ENCODE measurements at places on chromosomes 6 and 20.
A peak's percentile ranks its signal among the peaks of the same experiment; 100 is the strongest.

GRCh38 chr6:111942561-111942960 lies 69.3 kb upstream of the FYN start:
- H3K4me1 ChIP-seq: no peaks in the 10 kb centered on the region
- DNase-seq: no peak
- H3K27ac ChIP-seq: no peak overlapping the region
- peaks cover 6% of the 10 kb centered on the region for H3K27me3 ChIP-seq
- no peak overlapping the region for H3K4me3 ChIP-seq

GRCh38 chr6:9511157-9511556 lies 903.7 kb downstream of the TFAP2A start:
- no peaks in the 10 kb centered on the region for H3K27me3 ChIP-seq
- no peaks in the 10 kb centered on the region for H3K36me3 ChIP-seq

DNA sequence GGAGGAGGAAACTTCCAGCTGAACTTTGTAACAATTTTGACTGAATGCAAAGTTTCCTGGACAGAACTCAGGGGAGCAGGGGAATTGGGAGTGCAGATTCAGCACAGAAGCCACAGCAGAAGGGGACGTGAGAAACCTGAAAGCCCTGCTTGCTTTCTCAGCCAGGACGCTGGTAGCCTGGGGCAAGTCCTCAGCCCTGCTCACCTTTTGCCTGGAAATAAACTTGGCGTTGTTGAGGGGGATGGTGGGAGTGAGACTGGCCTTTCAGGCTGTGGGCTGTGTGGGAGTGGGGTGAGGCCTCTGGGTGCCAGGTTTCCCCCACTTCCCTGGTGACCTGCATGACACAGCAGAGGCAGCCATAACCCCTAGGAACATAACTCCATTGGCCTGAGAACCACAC lies 238.1 kb upstream of the HS3ST5 start:
- H3K4me3 ChIP-seq: no peak overlapping the region
- H3K27me3 ChIP-seq: no peaks in the 10 kb centered on the region
- no peak for DNase-seq
- H3K27ac ChIP-seq: no peak overlapping the region

DNA sequence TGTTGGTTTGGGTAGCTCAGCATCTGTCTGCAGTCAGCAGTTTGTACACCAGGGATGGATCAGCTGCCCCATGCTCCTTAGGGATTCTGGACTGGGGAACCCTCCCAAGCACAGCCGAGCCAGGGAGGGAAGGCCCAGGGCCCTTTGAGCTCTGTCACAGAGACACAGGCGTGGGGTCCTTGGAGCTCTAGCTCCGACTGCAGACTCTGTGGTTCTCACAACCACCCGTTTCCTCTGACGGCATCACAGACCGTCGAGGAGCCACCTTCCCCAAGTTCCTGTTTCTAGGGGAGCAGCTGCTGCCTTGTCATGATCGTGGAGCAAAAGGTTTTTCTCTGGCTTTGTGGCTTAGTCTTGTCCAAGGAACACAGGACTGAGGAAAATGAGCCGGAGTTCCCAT lies at the start of gene SLA2:
Gene SLA2, minus strand, starts transcription at position 199 of the 400 bp plus-strand sequence. CDS start 4,861 bp downstream, outside the sequence.
- H3K27ac ChIP-seq: no peak within 1 kb of the TSS
- no peak within 1 kb of the TSS for H3K4me3 ChIP-seq
- H3K27me3 ChIP-seq: no peaks in the 10 kb centered on the region
- H3K4me1 ChIP-seq: peaks cover 9% of the 10 kb centered on the region
- DNase-seq: no peak

- H3K4me3 ChIP-seq: no peak overlapping the region
- H3K27me3 ChIP-seq: no peaks in the 10 kb centered on the region
- peaks cover 4% of the 10 kb centered on the region for H3K36me3 ChIP-seq
- no peak overlapping the region for H3K27ac ChIP-seq
- no peak for DNase-seq
Measured at GRCh38 chr20:32285621-32286371, 8.3 kb downstream of the KIF3B start.

- H3K4me3 ChIP-seq: no peak overlapping the region
Measured at GRCh38 chr6:12709116-12709515, 7.5 kb upstream of the PHACTR1 start.

DNA sequence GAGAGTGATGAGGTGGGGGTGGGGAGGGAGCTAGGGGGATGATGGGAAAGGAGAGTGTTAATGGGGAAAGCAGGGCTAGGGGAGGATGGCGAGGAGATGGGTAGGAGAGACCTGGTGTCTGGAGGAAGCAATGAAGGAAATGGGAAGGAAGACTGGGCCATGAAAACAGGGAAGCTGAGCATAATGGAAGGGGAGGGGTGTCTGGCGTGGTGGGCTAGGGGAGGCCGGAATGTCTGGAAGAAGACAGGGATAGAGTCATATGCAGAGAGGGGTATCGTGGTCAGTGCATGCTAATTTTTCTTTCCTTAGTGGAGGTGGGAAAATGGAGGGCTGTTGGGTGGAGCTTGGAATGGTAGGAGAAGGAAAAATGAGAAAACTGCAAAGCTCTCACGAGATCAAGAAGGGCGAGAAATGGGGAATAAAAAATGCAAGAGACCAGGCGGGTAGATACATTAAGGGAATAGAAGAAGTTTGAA lies 423 bp downstream of the KLHDC3 start:
- H3K36me3 ChIP-seq: peaks cover 17% of the 10 kb centered on the region
- H3K4me3 ChIP-seq: peak overlapping the region; percentile 95
- DNase-seq: no peak
- H3K27me3 ChIP-seq: no peaks in the 10 kb centered on the region

DNA sequence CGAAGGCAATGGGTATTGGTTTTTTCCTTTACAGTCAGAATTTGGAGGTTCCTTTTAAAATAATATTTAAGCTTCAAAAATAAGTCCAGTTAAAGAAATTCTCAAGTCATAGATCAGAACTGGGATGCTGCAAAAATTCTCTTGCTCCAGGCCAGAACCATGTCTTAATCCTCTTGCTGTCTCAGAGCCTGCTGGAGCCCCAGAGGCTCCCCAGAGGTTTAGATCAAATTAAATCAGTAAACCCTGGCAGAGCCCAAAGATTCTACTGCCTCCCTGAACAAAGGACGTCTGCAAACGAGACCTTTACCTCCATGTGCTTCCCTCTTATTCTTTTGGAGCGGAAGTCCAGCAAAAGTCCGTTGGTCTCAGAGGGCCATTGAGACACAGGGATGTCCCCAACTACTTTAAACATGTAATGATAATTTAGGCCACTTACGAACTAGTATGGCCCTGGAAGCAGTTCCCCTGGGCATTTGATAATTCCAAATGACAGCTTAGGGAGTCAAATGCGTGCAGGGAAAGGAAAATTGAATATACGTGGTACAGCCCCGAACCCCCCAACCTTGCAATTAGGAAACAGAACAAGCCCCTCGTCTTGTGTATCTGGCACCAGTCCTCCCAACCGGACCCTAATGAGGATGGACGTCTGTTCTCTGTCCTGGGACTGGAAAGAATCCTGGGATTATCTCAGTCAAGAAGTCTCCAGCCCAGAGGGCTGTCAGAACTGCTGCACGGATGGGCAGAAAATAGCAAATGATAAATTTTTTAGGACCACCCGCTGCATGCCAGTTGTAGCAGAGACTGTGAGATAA lies 31.5 kb downstream of the SULF2 start:
- H3K4me3 ChIP-seq: no peak overlapping the region
- H3K27me3 ChIP-seq: peaks cover 7% of the 10 kb centered on the region
- no peak overlapping the region for H3K27ac ChIP-seq
- no peak for DNase-seq
- H3K36me3 ChIP-seq: no peaks in the 10 kb centered on the region
- no peaks in the 10 kb centered on the region for H3K4me1 ChIP-seq

DNA sequence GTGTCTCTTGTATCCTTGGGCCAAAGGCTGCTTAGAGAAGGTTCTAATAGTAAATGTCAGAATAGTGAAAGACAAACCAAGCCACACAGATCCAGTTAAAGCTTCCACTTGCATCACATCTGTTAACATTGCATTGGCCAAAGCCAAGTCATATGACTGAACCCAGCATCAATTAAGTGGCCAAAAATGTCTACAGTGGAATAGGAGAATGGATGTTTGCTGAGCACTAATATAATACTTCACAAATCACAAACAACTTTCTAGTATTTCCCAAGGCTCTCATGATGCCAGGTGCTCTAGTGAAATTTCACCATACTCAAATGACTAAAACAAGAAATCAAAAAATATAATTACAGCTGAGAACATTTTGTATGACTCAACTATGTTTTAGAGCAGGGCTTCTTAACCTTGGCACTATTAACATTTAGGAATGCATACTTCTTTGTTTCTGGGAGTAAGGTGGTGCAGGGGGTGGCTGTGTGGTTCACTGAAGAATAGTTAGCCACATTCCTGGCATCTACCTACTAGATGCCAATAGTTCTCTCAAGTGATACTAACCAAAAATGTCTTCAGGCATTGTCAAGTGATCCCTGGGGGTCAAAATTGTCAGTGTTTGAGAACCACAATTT lies 148.0 kb upstream of the SPTLC3 start:
- no peaks in the 10 kb centered on the region for H3K27me3 ChIP-seq
- DNase-seq: no peak
- no peak overlapping the region for H3K27ac ChIP-seq
- H3K4me1 ChIP-seq: no peaks in the 10 kb centered on the region
- no peaks in the 10 kb centered on the region for H3K36me3 ChIP-seq

- no peaks in the 10 kb centered on the region for H3K4me1 ChIP-seq
- DNase-seq: no peak
- H3K27ac ChIP-seq: no peak overlapping the region
- H3K27me3 ChIP-seq: no peaks in the 10 kb centered on the region
- no peak overlapping the region for H3K4me3 ChIP-seq
Measured at GRCh38 chr6:105844275-105844883, 241.8 kb upstream of the PRDM1 start.

DNA sequence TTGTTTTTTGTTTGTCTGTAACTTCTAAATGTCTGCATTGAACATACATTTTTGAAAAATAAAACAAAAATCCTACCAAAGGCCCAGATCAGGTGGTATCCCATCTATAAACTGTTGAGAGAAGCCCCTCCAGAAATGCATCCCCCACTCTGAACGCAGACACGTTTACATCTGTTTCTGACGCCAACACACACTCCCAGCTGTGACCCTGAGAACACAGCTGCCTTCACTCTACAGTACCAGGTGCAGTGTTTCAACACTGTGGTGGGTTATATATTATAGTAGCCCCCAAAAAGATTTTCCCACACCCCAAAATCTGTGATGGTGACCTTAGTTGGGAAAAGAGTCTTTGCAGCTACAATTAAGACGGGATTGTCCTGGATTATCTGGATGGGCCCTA lies 199.1 kb upstream of the JARID2 start:
- H3K4me1 ChIP-seq: no peaks in the 10 kb centered on the region
- no peaks in the 10 kb centered on the region for H3K36me3 ChIP-seq
- H3K4me3 ChIP-seq: no peak overlapping the region
- no peak for DNase-seq
- H3K27ac ChIP-seq: no peak overlapping the region
- H3K27me3 ChIP-seq: no peaks in the 10 kb centered on the region

DNA sequence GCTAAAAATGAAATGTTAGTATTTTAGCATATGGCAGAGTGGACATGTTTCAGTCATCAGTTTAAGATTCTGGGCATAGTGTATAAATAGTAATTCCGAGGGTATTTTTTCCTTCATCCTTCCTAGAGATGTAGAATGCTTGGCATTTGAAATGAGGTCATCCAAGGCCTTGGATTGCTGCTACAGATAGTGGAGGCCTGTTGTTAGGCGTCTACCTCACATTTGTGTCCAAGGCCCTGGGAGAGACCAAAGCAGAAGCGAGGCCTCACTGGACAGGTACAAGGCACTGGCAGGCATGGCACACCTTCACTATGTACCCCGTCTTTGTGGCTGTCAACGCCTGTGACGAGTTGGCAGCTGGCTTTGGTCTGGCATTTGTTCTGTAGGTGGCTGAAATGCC lies 58.0 kb downstream of the DTD1 start:
- no peaks in the 10 kb centered on the region for H3K4me1 ChIP-seq
- no peak for DNase-seq
- no peaks in the 10 kb centered on the region for H3K36me3 ChIP-seq
- H3K4me3 ChIP-seq: no peak overlapping the region
- H3K27ac ChIP-seq: no peak overlapping the region

GRCh38 chr20:44830995-44831394 lies 20.6 kb upstream of the RIMS4 start:
- H3K4me1 ChIP-seq: no peaks in the 10 kb centered on the region
- H3K27ac ChIP-seq: no peak overlapping the region
- no peak overlapping the region for H3K4me3 ChIP-seq
- no peaks in the 10 kb centered on the region for H3K36me3 ChIP-seq

DNA sequence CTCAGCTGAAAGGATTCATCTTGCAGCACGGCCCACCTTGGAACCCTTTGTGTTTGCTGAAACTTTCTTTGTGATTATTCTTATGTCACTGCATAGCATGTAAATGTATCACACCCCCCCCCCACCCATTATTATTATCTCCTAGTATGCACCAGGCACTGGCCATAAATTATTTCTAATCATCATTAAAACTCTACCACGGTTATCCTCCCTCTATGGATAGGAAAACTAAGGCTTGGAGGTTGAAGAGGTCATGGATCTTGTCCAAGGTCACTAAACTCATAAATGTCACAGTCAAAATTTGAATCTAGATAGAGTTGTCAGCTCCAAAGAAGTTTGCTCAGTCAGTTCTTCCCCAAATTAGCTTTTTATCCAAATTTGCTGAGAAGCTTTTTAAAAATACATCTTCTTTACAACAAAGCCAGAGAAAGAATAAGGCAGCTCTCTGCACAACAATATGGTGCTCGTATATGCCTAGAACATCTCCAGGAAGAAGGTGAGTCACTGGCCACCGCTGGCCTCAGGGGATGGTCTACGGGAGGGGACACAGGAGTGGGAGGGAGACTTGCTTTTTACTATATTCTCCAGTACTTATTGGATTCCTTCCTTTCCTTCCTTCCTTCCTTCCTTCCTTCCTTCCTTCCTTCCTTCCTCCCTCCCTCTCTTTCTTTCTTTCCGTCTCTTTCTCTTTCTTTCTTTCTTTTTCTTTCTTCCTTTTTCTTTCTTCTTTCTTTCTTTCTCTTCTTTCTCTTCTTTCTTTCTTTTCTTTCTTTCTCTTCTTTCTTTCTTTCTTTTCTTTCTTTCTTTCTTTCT lies 134.5 kb downstream of the VEGFA start:
- no peak for DNase-seq
- no peak overlapping the region for H3K4me3 ChIP-seq
- H3K27me3 ChIP-seq: no peaks in the 10 kb centered on the region
- H3K36me3 ChIP-seq: no peaks in the 10 kb centered on the region
- no peak overlapping the region for H3K27ac ChIP-seq
- no peaks in the 10 kb centered on the region for H3K4me1 ChIP-seq

GRCh38 chr6:142404751-142405150 lies 102.9 kb downstream of the ADGRG6 start:
- no peak overlapping the region for H3K4me3 ChIP-seq
- DNase-seq: no peak

- H3K27ac ChIP-seq: no peak overlapping the region
- no peaks in the 10 kb centered on the region for H3K27me3 ChIP-seq
- H3K4me3 ChIP-seq: no peak overlapping the region
- H3K36me3 ChIP-seq: no peaks in the 10 kb centered on the region
Measured at GRCh38 chr6:7734707-7735383, 8.9 kb downstream of the BMP6 start.

- H3K27me3 ChIP-seq: no peaks in the 10 kb centered on the region
- H3K4me3 ChIP-seq: no peak overlapping the region
- H3K4me1 ChIP-seq: no peaks in the 10 kb centered on the region
- no peaks in the 10 kb centered on the region for H3K36me3 ChIP-seq
- no peak overlapping the region for H3K27ac ChIP-seq
Measured at GRCh38 chr20:13058666-13059389, 50.1 kb downstream of the SPTLC3 start.
